Omental fat pad (tissue), 4 donors: ENCODE measurements at places on chromosomes 13 and 19.

DNA sequence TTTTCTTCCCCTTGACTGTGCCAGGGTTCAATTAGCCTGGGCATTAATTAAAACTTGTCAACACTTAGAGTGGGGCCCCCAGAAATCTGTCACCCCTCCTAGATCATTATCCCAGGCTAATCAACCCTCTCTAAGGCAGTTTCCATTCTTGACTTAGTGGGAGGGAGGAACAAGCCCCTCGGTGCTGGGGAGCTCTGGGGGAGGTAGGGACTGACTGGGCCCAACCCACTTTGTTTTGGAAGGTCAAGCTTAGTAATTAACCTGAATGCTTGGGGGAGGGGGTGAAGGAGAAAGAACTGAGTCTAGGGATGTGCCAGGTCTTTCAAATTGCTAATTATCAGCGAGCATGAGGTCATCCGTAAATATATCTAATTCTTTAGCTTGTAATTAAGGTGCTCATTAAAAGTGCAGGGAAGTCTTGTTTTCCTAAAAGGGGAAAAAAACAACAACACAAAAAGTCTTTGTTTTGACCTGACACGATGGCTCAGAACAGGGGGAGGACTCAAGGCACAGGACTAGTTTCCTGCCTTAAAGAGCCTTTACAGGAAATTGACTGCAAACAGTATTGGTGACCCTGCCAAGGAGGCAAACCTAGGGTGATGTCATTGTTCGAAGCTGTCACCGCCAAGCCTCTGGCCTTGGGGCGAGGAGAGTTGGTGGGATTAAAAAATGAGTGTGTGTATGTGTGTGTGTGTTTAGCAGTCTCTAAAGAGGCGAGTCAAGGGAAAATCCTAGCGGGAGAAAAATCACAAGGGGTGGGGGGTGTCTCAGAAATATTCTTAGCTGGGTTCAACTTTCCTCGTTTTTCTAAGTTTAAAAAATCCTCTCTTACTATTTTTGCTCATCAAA, 19.4 kb downstream of the ACTN4 start:
- DNase-seq, result no peak

- DNase-seq, result no peak
These were observed 104.3 kb upstream of the FRY start for GRCh38 chr13:31927219-31927653.

GRCh38 chr13:99865420-99865930, 106.1 kb downstream of the ZIC5 start:
- no peak for DNase-seq

DNA sequence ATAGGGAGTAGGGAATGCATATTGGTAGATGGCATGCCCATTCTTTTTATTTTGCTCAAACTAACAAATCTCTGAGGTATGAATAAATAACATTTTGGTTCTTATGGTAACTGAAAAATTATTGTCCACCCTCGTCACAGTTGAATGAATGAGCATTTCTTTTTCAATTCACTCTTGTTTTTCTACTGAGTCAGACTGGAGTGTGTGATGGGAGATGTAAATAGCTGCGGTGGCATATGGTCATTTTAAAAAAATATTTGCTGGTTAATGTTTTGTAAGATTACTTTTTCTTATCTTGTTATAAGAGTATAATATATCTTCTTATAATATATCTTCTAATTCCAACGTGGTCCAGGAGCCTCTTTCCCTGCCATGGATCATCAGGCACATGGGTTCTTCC, 586.5 kb downstream of the SLITRK5 start:
- DNase-seq, result no peak

GRCh38 chr13:107421951-107422350, 793.4 kb downstream of the LIG4 start:
- no peak for DNase-seq

GRCh38 chr13:75224053-75224742, 257.8 kb downstream of the TBC1D4 start:
- DNase-seq, result no peak

- DNase-seq, result no peak
These were observed 499 bp downstream of the LSM7 start for GRCh38 chr19:2327773-2328400.

GRCh38 chr13:94928127-94928775, 215.9 kb upstream of the SOX21 start:
- DNase-seq, result no peak

- DNase-seq, result no peak
These were observed 6.3 kb upstream of the FUT2 start for GRCh38 chr19:48689449-48689848.

- DNase-seq, result no peak
These were observed 223.9 kb downstream of the LHFPL6 start for GRCh38 chr13:39379118-39379517.

DNA sequence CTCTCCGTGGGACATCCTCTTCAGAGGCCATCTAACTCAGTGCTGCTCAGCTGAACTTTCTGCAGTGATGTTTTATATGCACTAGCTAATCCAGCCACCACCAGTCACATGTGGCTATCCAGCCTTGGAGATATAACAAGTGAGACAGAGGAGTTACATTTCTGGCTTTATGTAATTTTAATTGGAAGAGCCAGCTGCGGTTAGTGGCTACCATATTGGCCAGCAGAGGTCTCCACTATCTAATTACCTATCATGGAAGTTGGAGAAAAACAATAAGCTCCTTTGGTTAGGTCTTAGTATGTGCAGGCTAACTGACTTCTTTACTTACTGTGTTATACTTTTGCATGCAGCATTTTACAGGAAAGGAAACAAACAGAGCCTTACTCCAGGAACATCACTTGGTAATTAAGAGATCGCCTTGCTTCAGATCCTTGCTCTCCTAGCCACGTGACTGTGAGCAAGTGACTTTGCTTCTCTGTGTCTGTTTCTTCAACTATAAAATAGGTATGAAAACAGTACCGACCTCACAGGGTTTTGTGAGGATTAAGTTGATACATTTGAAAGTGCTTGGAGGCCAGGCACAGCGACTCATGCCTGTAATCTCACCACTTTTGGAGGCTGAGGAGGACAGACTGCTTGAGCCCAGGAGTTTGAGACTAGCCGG, 1.6 kb upstream of the KLK10 start:
- DNase-seq, result no peak

- no peak for DNase-seq
These were observed 37.7 kb downstream of the GSX1 start for GRCh38 chr13:27830010-27830409.

DNA sequence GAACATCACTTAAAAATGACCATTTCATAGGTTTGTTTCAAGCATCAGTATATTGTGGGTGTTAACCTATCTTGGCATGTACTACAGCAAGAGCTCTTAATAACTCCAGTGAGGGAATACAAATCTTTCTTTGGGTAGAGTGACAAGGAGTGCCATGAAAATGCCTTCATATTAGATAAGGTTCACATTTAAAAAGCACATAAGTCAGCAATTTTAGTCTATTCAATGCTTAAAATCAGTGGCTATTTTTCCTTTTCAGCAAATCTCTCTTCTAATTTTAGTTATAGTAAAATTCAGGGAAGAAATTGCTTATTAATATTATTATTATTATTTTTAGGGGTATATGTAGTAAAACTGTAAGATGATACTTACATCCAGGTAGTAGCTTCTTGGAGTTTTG, 291.1 kb downstream of the GPC6 start:
- DNase-seq, result no peak

GRCh38 chr19:28420811-28421550, 792.0 kb downstream of the UQCRFS1 start:
- no peak for DNase-seq

- peak; percentile 97 for DNase-seq
These were observed at the start of gene ZSCAN22 for GRCh38 chr19:58326914-58327726. TSS of gene ZSCAN22 (plus strand) at chr19:58326994. CDS start at chr19:58334803, 7,809 bp downstream.

- no peak for DNase-seq
These were observed 93.5 kb upstream of the ANKRD10 start for GRCh38 chr13:111008351-111008750.

- DNase-seq, result no peak
These were observed 173.3 kb downstream of the COL4A1 start for GRCh38 chr13:110133425-110134235.

GRCh38 chr13:65892859-65893258, 1337.3 kb downstream of the PCDH9 start:
- no peak for DNase-seq

DNA sequence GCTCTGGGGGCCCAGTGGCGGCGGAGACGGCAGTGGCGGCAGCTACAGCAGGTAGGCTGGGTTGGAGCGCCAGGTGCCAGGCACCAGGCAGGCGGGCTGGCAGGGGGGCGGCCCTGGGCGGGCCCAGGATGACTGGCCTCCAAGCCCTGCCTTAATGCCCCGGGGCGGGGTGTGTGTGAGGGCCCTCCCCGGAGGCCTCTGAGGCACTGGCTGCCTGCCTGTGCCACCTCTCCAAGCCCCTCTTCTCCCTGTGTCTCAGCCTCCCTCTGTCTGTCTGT, at the start of gene KLK11:
Gene KLK11, minus strand, starts transcription at position 63 of the 278 bp plus-strand sequence. CDS start 985 bp downstream, outside the sequence.
- DNase-seq, result no peak

- DNase-seq, result peak; percentile 59
These were observed 755 bp upstream of the RAB3A start for GRCh38 chr19:18204394-18205199.

- no peak for DNase-seq
These were observed 190.4 kb upstream of the SOX1 start for GRCh38 chr13:111876506-111876905.

DNA sequence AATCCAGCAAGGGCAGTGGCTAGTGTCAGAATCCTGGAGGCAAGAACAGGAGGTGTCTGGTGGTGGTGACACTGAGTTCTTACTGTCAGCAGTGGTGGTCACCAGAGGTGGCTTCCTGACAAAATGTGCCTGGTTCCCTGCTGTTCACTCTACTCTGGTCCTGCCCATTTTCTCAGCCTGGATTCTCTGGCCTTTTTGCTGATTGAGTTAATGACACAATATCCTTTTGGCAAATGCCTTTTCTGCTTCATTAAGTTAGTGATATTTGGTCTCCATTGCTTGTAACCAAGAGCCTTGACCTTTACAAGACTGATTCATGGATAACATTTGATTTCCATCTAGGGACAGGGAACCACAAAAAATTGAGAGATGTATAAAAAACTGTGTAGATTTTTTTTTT, 51.1 kb downstream of the RFC3 start:
- no peak for DNase-seq

- no peak for DNase-seq
These were observed 1651.9 kb upstream of the MIR17HG start for GRCh38 chr13:89695343-89696257.

DNA sequence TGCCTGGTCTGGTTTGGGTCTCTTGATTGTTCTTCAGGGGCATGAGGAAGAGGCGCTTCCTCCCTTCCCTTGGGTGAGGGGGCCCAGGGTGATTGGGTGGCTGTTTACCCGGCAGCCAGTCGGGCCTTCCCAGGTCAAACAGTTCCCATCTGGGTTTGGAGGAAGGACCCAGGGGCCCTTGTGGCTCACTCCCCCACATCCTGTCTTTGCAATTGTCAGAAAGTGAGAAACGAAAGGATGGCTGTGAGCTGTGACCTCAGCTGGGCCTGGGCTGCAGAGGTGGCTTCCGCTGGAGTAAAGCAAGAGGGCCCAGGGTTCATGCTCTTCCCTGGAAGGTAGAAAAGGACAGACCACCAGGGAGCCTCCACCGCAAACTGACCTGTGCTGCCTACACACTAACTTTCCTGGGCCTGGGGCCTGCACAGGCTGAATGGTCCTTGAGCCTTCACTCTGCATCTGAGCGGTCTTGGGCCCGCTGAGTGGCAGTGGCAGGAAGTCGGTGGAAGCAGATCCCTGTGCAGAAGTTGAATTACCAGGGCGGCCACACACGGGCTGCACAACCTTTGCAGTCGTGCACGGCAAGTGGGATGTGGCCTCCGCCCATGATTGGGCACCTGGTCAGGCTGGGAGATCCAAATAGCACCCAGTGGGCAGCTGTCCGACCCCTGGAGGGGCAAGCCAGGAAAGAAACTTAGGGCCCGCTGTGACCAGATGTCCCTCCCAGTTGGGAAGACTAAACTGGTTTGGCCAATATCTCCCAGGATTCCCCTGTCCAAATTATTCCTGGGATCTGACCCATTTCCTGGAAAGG, 5.3 kb upstream of the CD79A start:
- no peak for DNase-seq

GRCh38 chr19:6045108-6045507, 65.2 kb downstream of the RFX2 start:
- no peak for DNase-seq

- no peak for DNase-seq
These were observed 1015.0 kb downstream of the SLITRK1 start for GRCh38 chr13:82867284-82867683.

DNA sequence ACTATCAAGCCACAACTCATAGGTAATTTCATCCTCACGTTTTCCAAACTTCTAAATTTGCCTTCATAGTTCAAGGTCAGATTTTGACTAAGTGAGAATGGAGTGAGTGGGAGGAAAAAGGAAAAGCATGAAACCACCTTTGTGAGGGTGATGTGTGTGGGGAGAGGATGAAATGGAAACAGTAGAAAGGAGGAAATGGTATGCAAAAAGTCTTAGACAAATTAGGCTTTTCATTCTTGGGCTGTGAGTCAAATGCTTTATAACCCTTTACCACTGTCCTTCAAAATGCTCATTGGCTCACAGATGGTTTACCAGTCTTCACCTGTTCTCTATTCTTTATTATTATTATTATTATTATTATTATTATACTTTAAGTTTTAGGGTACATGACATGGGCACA, 127.2 kb downstream of the RAP2A start:
- no peak for DNase-seq

DNA sequence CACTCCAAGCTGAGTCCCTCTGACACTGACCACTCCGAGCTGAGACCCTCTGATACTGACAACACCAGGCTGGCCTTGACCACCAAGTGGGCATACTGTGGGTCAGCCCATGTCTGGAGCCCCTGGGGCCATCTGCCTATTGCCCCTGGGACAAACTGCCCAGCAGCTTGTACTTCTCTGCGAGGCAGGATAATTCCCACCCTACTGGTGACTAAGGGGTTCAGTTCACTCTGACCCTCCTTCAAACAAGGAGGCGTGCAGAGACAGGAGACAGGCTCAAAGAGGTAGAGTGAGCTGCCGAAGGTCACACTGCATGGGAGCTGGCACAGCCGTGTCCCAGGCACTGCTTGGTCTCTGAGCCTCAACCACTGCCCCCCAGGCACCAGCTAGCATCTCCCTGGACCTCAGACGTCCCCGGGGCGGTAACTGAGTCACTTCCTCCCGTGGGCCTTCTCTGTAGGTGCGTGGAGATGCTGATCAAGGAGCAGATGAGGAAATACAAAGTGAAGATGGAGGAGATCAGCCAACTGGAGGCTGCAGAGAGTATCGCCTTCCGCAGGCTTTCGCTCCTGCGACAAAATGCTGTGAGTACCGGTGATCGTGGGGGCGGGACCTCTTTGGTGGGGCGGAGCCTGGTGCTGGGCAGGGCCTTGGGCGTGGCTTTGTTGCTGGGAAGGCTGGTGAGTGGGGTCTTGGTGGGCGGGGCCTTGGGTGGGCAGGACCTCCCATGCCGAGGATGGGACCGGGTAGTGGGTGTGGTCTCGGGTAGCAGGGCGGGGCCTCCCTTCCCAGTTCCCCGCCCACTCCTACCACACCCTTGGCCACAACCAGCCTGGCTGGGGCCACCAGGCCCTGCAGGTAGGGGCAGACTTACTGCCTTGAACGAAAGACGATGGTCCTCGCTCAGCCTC, 5.8 kb upstream of the USE1 start:
- no peak for DNase-seq

- DNase-seq, result no peak
These were observed 9.3 kb upstream of the CPAMD8 start for GRCh38 chr19:17035842-17036424.

GRCh38 chr13:100497389-100497788, 91.2 kb downstream of the GGACT start:
- DNase-seq, result no peak
